ENCODE measurements at places on chromosomes 1 and 21.
A peak's percentile ranks its signal among the peaks of the same experiment; 100 is the strongest.

DNA sequence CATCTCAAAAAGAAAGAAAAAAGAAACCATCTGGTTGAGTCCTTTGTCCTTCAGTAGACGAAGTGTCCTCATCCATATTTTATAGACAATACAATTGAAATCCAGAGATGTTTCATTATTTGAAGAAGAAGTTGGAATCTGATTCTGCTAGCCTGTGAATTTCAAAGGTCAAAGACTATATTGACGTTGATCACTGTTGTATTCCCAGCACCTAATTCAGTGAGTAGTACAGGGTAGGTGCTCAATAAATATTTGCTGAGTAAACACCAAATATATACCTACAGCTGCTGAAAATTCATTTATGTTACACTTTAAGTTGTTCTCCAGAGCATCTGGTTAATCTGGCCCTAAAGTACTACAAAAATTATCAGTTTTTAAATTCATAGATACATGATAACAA is 135.2 kb downstream of the CACNA1E start:
- no peak for DNase-seq

GRCh38 chr1:16165548-16165947 is 9.7 kb upstream of the EPHA2 start:
- DNase-seq, result no peak

DNA sequence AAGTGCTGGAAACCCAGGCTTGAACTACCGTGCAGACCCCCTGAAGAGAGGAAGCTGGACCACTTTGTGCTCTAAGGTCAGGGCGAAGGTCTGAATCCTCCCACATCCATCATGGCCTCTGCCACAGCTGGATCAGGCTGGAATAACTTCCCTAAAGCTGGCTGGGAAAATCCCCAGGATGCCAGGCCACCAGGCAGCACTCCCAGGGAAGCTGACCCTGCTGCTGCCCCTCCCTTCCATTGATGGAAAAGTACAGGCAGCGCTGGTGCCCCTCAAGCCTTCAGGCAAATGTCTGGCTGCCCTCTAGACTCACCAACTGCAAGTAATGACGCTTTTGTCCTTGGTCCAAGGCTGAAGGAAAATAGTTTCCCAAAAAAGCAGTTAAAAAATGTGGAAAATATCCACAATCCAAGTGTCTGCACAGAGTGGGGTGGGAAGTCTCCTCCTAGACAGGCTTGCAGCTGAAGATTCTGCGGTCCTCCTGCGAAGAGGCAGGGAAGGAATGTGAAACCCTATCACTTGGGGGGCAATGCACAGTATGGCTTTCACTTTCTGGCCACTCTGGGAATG is 39.9 kb upstream of the TSPAN2 start:
- DNase-seq, result no peak

DNA sequence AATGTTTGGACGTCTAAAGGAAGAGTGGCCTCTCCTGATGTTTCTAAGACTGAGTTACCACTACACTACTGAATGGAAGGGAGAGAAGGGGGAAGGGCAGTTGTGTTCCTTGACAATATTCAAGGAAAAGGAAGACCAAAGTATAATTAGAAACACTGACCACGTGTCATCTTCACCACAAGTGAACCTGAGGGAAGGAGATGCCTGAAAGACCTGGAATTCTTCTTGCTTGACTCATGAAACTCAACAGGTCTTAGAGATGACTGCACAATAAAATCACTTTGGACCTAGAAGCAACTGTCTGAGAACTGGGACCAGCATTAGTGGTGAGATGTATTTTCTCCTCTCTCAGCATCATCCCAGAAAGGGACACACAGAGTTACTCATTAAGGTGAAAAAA is 56.7 kb downstream of the PTPN14 start:
- DNase-seq, result no peak

- no peak for DNase-seq
These were observed 12.4 kb upstream of the THRAP3 start for GRCh38 chr1:36211841-36212240.

DNA sequence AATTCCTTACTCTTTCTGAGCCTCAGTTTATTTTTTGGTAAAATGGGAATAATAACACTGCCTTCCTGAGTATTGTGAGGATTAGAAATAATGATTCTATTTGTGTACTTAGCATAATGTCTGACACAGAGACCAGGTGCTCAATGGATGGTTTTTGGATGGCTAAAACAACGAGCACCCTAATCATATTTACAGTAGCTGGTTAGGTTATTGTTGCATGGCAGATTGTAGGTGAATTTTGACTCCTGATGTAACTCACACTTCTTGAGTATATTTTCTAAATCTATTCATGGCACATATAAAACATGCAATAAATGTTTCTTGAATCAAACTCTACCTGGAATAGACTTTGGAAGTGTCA is 11.9 kb upstream of the DUSP10 start:
- no peak for DNase-seq

- DNase-seq, result no peak
These were observed 41.0 kb upstream of the USP25 start for GRCh38 chr21:15688809-15689208.

GRCh38 chr1:234544087-234544579 is 65.2 kb upstream of the TARBP1 start:
- DNase-seq, result peak; percentile 29

GRCh38 chr1:221663321-221663720 is 78.6 kb downstream of the DUSP10 start:
- DNase-seq, result no peak

GRCh38 chr1:44713321-44713781 is 17.6 kb downstream of the RNU5D-1 start:
- DNase-seq, result no peak

DNA sequence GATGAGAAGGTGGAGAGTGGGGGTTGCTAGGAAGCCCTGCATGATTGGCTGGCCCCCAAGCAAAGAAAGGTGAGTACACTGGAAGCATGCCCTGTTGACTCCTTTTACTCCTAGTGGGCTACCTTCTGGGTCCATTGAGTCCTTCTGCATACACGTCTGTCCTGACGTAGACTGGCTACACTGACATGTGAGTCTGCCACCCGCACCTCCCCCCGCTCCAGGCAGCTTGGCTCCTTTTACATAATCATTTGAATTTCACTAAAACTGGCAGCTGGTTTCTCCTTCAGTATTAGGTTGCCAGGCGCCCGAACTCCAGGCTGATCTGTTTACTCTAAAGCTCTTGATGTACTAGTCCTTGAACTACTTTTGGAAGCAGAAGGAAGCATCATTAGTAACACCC is 8.7 kb downstream of the MRPS21 start:
- DNase-seq, result no peak

- DNase-seq, result no peak
These were observed 32.3 kb upstream of the TENT5C start for GRCh38 chr1:117573386-117574023.

DNA sequence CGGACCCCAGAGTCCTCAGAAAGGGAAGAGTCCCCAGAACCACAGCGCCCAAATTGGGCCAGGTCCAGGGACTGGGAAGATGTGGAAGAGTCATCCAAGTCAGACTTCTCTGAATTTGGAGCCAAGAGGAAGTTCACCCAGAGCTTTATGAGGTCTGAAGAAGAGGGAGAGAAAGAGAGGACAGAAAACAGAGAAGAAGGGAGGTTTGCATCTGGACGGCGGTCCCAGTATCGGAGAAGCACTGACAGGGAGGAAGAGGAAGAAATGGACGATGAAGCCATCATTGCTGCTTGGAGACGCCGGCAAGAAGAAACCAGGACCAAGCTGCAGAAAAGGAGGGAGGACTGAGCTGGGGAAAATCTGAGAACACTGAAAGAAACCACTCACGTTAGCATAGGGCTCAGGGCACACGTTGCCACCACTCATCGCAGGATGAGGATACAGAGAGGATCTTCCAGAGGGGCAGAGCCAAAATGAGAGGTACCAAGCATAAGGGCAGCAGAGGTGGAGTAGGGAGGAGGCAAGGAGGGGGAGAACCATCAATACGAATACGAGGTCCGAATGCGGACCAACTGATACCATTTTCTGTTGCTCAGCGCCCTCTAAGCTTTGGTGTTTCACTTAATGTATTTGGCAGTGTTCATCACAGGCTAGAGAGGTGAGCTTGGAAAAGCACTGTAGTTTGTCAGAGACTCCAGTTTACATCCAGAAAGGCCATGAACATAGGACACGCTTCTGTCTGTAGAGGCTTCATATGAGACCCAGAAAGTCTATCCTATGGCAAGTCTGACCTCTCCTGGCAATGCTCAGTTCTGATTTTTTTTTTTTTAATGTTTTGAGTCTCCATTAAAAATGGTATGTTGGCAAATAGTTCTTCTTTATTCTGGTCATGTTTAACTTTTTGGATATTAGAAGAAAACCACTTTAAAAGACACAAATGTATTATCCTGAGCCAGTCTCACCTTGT is 34.7 kb downstream of the STYXL2 start:
- no peak for DNase-seq

DNA sequence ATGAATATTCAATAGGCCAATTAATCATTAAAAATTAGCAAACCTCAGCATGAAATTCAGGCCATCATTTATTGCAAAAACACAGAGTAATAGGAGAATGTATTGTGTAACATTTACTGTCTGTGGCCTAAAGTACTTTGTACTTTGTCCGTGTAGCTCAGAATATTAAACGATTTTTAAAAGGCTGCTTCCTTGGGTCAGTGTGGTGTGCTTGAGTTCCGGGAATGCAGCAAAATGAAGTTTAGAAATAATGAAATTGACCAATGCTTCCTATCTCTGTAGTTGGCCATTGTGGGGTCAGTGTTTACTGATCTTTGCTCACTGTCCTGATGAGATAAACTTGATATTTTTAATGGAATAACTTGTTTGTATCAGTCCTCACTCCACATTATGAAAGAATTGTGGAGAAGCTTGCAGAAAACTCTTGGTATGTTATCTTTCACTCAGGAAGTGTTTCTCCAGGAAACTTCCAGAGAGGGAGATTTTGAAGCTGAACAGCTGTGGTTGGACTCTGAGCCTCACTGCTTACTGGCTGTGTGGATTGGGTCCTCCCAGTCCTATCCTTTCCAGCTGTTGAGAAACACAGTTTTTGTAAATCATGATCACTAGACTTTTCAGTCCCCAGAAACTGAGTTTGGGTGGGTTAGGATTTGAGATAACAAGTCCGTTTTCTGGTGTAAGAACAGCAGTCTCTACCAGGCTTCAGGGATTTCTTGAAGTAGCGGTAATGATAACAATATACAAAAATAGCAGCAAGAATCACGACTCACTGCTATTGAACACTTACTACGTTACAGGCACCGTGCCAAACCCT is 19.2 kb upstream of the MTARC1 start:
- no peak for DNase-seq

- no peak for DNase-seq
These were observed 58.5 kb upstream of the IVNS1ABP start for GRCh38 chr1:185375583-185375982.

- DNase-seq, result no peak
These were observed 94.0 kb upstream of the NGF start for GRCh38 chr1:115432061-115432460.

GRCh38 chr1:14149431-14149830 is 449.1 kb upstream of the KAZN start:
- DNase-seq, result no peak

DNA sequence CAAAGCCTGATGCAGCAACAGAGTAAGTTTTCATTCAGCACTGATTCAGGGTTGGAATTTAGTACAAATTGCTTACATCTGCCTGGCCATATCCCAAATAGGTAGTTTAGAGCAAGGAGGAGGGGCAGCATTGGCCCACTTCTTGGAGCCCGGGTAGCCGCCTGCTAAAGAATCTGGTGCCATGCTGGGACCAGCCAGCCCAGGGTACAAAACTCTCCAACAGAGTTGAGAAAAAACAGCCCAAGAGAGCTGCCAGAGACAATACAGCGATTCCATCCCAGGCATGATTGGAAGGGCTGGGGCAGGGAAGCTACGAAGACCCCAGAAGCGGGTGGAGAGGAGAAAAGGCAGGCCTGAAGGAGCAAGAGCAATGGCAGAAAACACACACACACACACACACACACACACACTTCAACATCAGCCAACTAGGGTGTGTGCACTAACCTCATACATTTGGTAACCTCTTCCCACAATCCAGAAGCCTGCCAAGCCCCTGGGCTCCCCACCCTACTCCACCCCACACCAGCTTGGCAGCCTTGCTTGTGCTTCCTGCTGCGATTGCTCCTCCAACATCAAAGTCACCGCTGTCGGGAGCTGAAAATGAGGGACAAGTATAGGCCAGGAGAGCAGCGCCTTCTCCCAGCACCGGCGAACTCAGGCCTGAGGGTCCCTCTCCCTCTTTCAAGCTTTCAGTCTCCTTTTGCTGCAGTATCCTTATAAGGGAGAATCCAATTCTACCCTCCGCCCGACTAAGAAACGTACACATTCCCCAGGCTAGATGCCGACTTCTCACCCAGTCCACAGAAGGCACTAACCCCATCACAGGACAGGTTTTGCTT is 1.2 kb downstream of the PIK3C2B start:
- DNase-seq, result no peak

DNA sequence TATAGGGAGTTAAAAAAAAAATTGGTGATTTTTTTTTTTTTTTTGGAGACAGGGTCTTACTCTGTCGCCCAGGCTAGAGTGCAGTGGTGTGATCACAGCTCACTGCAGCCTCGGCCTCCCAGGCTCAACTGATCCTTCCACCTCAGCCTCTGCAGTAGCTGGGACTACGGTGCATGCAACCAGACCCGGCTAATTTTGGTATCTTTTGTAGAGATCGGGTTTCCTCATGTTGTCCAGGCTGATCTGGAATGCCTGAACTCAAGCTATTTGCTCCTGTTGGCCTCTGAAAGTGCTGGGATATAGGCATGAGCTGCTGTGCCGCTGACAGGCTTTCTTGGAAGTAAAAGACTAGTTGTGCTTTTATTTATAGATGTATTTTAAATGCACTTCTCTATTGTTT is 3.0 kb downstream of the CDC42 start:
- no peak for DNase-seq

DNA sequence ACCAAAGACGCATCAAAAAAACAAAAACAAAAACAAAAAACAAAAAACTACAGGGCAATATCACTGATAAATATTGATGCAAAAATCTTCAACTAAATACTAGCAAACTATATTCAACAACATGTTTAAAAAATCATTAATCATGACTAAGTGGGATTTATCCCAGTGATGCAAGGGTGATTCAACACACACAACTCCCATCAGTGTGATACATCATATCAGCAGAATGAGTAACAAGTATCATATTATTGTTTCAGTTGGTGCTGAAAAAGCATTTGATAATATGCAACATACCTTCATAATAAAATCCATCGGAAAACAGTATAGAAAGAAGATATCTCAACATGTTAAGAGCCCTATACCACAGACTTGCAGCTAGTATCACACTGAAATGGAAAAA is 953.0 kb downstream of the AMY1C start:
- DNase-seq, result no peak

GRCh38 chr1:203381151-203381751 is 30.3 kb upstream of the FMOD start:
- no peak for DNase-seq

DNA sequence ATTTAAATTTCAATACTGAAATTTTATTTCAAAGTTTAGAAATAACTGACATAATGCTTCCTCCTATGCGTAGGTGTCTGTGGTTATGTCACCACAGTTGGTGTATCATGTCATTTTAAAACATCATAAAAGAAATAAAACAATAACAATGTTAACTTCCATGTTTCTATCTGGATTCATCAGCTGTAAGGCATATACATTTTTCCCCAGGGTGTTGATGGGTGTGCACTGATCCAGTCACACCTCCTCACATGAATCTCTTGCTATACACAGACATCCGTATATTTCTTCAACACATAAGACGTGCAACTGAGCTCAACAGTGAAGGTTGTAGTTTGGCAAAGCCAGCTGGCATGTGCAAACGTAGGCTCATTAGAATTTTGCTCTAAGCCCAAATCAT is 6.2 kb downstream of the KCNA3 start:
- DNase-seq, result no peak

GRCh38 chr1:79501153-79501552 is 494.6 kb upstream of the ADGRL4 start:
- DNase-seq, result no peak

Data from stimulated activated CD4-positive, alpha-beta T cell treated with anti-CD3 and anti-CD28 coated beads, Interleukin-4, amount 100 ng/mL, for 1 hour (primary cell).